ENCODE measurements at places on chromosomes 7 and 10. TPM values are rescaled to one million over a fixed set of nuclear protein-coding genes. Genes with fewer than 3 reads are reported as not detected.

- no peak for DNase-seq
These were observed 161.5 kb upstream of the TBX20 start for GRCh38 chr7:35415411-35415822.

DNA sequence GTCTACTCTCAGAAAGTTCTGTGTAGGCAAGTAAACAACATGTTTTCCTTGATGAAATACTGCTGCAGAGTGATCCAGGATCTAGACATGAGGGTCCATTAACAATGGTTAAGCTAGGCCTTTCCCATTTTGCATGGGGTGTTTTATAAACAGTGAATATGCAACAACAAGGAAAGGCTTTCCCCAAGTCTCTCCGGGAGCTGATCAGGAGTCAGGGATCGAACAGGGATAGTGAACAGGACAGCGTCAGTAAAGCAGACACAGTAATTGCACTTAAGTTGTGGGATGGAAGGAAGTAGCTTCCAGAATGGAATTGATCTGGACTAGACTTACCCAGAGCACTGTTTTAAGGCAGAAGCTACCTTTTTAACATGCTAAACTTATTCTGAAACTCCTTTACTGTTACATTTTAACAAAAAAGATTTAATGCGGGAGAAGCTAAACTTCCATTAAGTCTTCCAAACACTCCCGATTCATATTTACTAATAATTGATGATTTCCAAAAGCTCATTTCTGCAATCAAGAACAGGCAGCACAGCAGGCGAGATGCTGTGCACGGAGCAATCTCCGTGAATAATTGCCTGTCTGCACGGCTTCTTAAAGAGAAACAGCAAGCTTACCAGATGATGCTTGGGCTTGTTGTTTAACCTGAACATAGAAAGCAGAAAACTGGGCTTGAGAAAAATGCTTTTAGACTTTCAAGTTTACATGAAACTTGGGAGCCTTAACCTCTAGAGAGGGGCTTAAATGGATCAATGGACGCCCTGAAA, 50.3 kb upstream of the DOCK1 start:
- no peak for DNase-seq

DNA sequence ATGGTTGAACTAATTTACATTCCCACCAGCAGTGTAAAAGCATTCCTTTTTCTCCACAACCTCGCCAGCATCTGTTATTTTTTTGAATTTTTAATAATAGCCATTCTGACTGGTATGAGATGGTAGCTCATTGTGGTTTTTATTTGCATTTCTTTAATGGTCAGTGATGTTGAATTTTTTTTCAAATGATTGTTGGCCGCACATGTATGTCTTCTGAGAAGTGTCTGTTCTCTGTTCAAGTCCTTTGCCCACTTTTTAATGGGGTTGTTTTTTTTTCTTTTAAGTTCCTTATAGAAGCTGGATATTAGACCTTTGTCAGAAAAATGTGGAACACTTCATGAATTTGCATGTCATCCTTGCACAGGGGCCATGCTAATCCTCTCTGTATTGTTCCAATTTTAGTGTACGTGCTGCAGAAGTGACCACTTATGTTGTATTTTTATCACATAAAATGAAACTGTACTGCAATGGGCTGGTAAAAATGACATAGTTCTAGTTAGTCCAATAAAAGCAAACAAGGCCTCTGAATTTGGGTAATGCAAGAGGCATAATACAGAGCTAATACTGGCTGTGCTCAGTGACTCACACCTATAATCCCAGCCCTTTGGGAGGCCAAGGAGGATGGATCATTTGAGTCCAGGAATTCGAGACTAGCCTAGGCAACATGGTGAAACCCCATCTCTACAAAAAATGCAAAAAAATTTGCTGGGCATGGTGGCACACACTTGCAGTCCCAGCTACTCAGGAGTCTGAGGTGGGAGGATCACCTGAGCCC, 70.3 kb downstream of the ABI1 start:
- no peak for DNase-seq

DNA sequence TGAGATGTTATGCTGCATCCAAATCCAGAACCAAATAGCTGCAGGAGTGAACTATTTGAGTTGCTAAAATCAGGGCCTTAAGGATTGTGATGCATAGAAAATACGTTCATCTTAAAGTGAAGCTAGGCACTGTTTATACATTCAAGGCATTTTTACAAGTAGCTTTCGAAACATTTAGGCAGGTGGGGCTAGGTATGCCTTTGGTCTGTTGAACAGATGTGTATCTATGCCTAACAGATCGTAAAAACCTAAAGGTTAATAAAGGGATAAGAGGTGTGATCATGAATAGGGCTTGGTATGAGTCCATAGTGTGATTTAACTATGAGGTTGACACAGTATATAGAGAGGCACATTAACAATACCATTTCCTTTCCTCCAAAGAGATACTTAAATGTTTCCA, 262.5 kb downstream of the SEMA3D start:
- DNase-seq = no peak

HOXA13 gene
- not detected for polyA plus RNA-seq

MCU gene
- polyA plus RNA-seq = 11.7 TPM

- no peak for DNase-seq
These were observed 61.9 kb downstream of the AASS start for GRCh38 chr7:122082160-122082559.

SCART1 gene
- polyA plus RNA-seq = 4.1 TPM

GRCh38 chr7:41428381-41428780, 274.5 kb downstream of the INHBA start:
- DNase-seq = no peak

DNA sequence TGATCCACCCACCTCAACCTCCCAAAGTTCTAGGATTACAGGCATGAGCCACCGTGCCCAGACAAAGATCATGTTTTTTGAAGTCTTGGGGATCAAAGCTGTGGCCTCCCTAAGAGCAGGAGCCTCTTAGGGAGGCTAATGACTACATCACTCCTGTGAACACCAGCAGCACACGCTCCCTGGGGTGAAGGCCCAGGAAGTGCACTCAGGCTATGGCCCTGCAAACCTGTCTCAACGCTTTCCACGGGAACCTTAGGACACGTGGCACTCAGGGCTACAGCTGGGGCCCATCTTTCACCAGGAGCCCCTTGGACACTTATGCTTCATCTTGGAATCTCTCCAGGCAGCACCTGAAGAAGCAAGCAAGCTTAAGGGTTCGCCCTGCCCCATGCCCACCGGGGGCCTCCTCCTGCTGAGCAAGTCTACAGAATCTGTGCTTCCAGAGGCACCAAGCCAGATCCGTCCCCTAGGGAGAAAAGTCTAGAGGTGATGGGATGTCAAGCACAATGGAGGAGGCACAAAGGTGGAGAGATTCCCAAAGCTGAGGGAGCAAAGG, 18.4 kb downstream of the VSTM4 start:
- DNase-seq = no peak

SFRP5 gene
- not detected for polyA plus RNA-seq

DNA sequence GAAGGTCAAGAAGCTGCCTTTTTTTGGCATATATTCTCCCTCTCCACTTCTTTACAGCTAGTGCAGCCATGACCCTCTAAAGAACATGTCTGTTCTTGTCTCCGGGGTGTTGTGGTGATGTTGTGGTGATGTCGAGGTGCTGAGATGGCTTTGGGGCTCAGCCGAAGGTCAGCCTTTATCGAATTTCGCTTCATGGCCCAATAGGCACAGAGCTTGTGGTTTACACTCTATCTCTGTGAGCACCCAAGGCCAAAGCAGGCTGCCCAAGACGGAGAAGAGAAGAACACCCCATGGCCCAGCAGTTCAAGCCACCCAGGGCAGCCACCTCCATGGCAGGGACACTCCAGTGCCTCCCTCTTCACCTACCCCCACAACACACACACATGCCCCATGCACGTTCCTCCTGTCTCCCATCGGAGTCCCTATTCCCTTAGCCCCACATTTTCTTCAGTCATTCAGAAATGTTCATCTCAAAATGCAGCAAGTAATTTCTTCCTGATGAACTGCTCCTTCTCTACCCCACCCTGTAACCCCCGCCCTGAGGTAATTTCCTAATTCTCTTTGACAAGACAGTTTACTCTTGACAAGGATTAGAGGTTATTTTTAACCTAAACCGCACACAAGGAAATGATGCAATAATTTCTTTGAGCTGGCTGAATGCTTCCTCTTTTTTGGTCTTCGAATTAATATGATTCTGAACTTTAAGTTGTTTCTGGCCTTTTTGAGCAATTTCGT, 18.6 kb upstream of the ADRB1 start:
- peak; percentile 78 for DNase-seq

GRCh38 chr10:112585960-112586359, 138.9 kb downstream of the VTI1A start:
- DNase-seq = no peak

LRRC4 gene
- polyA plus RNA-seq = 0.22 TPM

DNA sequence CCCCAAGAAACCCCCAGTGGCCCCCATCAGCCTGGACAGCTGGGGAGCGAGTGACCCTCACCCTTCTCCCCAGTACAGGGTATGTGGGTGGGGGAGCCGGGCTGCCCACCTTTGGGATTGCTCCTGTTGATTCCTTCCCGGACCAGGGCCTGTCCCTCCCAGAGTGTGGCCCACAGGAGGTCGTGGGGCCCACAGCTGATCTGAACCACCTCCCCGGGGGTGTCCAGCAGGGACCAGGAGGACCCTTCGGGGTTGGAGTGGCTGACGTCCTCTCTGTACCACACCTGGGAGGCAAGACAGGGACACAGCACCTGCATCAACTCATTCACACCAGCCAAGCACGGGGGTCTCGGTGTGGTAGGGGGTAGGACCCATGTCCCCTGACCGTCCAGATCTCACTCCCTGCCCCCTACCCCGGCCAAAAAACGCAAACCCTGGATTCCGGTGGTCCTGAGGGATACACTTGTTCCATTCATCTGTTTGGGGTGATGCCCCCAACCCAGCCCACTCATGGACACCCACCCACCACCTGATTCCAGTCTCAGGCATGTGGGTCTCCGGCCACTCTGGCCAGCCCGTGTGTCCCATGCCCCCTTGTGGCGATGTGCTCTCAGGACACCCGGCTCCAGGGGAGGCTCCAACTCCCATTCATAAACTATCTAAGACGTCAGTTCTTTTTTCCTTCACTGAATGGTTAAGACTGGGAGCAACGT, 10.9 kb downstream of the TECPR1 start:
- peak; percentile 46 for DNase-seq

OR2A25 gene
- polyA plus RNA-seq = not detected

TUBAL3 gene
- polyA plus RNA-seq = not detected

DNA sequence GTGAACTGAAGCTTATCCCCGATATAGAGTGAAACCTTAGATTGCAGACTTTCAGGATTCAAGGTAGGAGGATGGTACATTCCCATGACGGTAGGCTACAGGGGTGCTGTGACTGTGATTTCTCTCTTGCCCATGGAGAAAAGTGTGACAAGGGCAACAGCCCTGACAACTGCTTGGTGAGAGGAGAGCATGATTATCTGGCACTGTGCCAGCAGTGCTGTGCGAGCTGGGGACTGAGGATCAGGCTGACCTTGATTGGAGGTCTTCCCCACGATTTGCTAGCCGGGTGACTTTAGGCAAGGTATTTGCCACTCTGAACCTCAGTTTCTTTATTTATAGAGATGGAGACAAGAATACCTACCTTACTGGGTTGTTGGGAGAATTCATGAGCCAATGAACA, 229.5 kb downstream of the PTEN start:
- DNase-seq = no peak

GRCh38 chr7:82501346-82501745, 57.8 kb upstream of the CACNA2D1 start:
- no peak for DNase-seq

GRCh38 chr10:110486680-110487410, 10.9 kb upstream of the DUSP5 start:
- DNase-seq = no peak

GRCh38 chr7:35701287-35701900, 6.5 kb upstream of the HERPUD2 start:
- DNase-seq = no peak

DNA sequence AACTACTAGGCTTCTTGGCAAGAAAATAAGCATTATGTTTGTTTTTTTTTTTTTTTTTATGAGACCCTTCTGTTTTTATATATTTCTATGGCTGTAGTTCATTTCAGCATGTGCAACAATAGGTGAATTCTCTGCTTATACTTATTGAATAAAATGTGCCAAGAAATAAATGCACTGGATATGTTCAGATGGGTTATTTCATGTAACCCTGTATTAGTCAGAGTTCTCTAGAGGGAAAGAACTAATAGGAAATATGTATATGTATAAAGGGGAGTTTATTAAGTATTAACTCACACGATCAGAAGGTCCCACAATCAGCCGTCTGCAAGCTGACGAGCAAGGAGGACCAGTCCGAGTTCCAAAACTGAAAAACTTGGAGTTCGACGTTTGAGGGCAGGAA, 292.8 kb downstream of the CSTF2T start:
- no peak for DNase-seq

DNA sequence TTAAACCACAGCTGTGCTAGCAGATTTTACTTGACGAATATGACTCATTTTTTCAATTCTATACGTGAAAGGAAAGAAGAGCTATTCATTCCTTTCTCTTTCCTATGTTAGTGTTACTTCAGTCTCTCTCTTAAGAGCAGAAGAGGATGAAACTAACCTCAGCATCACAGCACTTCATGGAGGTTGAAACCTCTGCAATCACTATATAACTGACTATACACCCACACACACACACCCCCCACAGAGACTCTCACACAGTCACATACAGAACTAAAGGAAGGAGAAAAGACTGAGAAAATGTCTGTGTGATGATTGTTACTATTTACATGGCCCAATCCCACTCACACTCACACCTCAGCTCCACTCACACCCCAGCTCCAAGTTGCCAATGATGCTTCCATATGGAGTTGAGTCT, 104.2 kb downstream of the KIF20B start:
- DNase-seq = no peak

DNA sequence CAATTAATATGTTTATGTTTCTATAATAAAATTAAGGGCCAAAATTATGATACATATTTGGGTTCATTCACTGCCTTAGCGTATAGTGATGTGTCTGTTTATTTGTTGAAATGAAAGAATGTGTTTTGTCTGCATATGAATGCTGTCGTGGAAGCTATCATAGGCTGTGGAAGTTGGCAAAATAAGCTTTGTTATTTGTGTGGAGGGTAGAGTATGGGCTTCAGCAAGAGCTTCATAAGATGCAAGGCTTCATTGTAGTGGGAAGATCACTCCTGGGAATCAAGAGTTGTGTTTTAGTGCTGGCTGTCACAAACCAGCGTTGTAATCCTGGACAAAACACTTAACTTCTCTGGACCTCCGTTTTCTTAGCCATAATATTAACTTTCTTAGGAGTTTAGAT, 2.5 kb downstream of the SLK start:
- DNase-seq = no peak

HYCC1 gene
- polyA plus RNA-seq = 37.2 TPM

UNC5B gene
- not detected for polyA plus RNA-seq

FKBP6 gene
- not detected for polyA plus RNA-seq

CPEB3 gene
- 1.6 TPM for polyA plus RNA-seq

DNA sequence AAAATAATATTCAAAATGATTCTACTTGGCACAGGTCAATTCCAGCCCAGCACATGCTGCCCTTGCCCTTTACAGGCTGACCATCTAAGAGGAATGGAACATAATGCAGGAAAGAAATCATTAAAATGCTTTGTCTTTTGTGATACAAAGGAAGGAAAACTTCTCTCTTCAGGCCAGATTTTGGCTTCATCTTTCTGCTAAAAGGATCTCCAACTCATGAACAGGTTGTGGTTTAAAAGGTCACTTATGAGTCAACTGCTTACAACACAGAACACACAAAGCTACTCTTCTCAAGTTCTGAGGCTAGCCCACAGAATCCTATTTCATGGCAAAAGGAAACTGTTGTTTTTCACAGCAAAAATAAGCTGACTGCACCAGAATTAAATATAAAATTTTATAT, 197.1 kb downstream of the DOCK4 start:
- no peak for DNase-seq

FXYD4 gene
- polyA plus RNA-seq = not detected
